Stimulated activated CD8-positive, alpha-beta memory T cell treated with anti-CD3 and anti-CD28 coated beads, Interleukin-15, amount 100 ng/mL, for 48 hours (primary cell): ENCODE measurements at places on chromosomes 4 and X.

GRCh38 chrX:137405449-137406140, 160.3 kb upstream of the ZIC3 start:
- DNase-seq: no peak

GRCh38 chrX:25726539-25726938, 411.6 kb upstream of the MAGEB18 start:
- no peak for DNase-seq

DNA sequence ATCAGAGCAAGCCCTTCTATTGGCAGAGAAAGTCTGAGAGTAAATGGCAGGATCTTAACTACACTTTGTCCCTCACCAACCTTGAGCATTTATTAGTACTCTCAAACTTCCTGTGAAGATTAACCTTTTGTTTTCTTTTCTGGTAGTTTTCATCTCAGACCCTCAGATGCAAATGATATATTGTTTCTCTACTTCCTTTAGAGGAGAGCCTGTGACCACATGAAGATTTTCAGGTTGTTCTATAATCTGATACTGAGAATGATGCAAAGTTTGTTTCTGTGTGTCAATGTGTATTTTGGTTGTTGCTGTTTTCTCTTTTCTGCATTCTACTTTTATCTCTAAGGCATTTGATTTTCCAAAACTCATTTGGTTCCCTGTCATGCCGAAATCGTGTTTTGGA, 165.8 kb upstream of the CYSLTR1 start:
- no peak for DNase-seq

- DNase-seq: peak; percentile 49
Observed at GRCh38 chr4:105306158-105306781, 159.6 kb downstream of the TET2 start.

- no peak for DNase-seq
Observed at GRCh38 chr4:182215148-182215547, 28.1 kb upstream of the TENM3 start.

DNA sequence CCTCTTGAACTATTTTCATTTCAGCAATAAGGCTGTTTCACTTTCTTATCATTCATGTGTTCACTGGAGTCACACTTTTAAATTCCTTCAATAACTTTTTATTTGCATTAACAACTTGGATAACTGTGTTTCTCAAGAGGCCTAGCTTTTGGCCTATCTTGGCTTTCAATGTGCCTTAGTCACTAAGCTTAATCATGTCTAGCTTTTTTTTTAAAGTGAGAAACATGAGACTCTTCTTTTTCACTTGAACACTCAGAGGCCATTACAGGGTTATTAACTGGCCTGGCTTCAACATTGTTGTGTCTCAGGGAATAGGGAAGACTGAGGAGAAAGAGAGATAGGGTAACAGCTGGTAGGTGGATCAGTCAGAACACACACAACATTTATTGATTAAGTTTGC, 64.0 kb upstream of the VCX2 start:
- DNase-seq: no peak
